Activated naive CD4-positive, alpha-beta T cell (primary cell): ENCODE measurements at places on chromosomes 7 and 10.

- DNase-seq: no peak
Observed at GRCh38 chr10:77301305-77301730, 336.3 kb downstream of the KCNMA1 start.

- no peak for DNase-seq
Observed at GRCh38 chr10:16652154-16652553, 130.5 kb upstream of the C1QL3 start.

- no peak for DNase-seq
Observed at GRCh38 chr7:7786595-7786994, 68.2 kb upstream of the RPA3 start.

DNA sequence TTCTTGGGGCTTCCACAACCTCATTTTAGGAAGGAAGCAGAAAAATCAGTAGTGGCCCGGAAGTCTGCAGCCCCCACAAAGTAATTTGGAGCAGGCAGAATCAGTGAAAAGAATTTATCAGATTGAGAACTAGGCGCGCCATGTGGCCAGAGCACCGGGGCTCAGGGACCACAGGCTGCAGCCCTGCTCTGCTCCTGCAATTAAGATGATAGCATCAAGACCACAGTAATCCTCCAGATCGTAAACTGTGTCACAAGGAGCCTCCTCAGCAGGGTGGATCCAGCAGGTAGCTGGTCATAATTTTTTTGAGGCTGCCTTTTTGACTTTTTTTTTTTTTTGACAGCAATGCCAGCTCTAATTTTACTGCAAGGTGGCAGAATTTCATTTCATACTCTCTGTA lies 209.0 kb upstream of the ZMIZ1 start:
- DNase-seq: no peak

DNA sequence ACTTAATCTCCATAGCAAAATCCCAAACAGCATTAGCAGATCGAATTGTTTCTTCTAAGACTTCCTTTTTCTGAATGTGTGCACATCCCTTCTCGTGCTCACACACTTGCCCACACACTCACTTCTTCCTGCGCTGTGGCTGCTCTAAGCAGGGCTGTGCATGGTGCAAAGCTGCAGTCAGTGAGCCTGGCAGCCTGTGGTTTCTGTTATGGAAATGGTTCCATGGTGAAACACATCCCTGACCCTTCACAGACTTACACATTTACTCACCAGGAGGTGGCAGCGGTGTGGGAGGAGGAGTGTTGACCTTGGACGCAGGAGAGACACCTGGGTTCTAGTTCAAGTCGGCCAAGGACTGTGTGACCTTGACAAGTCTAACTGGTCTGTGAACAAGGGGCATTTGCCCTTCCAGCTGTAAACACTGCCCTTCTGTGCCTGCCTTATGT lies 24.9 kb downstream of the MTURN start:
- DNase-seq: no peak

- no peak for DNase-seq
Observed at GRCh38 chr10:75166623-75166972, 44.0 kb upstream of the VDAC2 start.

DNA sequence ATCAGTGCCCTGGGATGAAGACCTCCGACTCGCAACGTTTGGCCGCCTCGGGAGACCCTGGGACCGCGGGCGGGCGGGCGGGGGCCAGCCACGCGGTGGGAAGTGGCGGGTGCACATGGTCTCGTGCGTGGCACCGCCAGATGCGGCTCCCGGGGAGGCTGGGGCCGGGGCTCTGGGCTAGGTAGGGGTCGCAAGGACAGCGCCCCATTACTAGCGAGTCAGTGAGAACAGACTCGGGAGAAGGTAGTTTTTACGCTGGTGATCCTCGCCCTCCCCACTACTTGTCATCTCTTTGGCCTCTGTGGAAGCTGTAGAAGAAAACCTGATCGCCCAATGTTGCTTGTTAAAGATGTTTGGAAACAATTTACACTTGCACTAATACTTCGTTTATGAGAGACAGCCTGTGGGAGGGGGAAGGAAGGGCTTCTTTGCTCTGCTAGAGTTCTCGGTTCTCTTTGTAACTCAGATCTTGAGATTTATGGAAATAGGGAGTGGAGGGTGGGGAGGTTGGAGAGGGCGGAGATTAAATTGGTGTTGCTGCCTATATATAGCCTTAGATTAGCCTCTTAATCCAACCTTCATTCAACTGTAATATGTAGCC lies 591 bp downstream of the BZW2 start:
- no peak for DNase-seq

GRCh38 chr7:32937344-32938174 lies 19.7 kb upstream of the FKBP9 start:
- no peak for DNase-seq

DNA sequence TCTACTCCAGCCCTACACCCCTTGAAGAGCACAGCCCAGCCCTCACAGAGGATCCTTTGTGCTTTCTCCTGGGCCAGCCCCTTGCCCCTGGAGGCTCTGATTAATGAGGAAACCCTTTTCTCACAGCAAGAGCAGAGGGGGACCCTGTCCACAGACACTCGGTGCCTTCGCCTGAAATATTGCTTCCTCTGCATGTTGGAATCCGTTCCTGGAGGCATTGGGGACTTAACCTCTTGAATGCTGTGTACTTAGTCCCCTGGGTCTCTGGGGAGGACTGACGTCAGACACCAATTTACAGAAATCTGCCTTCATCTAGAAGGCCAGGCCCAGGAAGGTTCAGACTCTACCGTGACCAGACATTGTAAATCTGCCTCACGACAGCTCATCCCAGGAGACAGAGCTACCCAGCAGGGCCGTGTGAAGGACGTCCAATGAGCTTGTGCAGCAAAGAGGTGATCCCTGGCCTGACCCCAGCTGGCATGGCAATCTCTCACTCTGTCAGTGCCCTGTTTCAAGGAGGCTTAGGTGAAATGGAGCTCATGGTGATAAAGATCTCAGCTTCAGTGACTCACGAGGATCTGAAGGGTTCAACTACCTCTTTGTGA lies 8.1 kb upstream of the TMEM72 start:
- DNase-seq: no peak

- DNase-seq: no peak
Observed at GRCh38 chr10:46992803-46993561, 81.8 kb downstream of the PTPN20 start.

DNA sequence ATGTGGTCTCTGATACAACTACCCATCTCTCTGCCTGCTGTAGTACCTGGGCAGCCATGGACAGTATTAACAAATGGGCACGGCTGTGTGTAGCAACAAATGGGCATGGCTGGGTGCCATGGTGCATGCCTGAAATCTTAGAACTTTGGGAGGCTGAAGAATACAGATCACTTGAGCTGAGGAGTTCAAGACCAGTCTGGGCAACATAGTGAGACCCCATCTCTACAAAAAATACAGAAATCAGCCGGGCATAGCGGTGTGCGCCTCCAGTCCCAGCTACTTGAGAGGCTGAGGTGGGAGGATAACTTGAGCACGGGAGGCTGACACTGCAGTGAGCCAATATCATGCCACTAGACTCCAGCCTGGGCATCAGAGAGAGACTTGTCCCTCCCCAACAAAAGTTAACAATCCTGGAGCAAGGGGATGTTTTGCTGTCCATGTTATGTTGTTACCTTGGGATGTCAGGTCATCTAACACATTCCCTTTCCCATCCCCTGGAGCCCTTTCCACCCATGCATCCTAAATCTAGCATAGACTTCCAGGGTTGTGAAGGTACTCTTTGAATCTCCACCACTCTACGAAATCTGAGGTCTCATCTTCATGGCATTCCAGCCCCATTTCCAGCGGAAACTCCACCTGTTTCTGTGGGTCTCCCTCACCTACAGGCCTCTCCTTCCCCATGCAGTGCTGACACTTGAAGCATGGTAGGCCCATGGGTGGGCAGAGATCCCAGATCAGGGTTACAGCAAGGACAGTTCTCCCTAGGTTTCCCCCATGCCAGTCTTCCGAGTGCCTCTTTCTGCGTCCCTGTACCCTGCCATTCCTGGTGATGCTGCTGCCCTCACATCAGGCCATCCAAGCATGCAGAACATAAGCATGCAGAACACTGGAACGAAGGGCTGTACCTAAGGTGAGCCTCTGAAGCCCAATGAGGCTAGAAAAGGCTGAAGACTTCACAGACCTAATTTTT lies 13.1 kb downstream of the FXYD4 start:
- DNase-seq: no peak

- no peak for DNase-seq
Observed at GRCh38 chr7:155329225-155329624, 31.5 kb downstream of the INSIG1 start.
